Fibroblast of upper back skin (primary cell): ENCODE measurements at places on chromosomes 3 and 15.

- DNase-seq, result no peak
Measured at GRCh38 chr3:57015350-57015729, 45.1 kb upstream of the SPATA12 start.

- DNase-seq, result no peak
Measured at GRCh38 chr3:177110895-177111294, 86.4 kb downstream of the TBL1XR1 start.

- no peak for DNase-seq
Measured at GRCh38 chr3:184604039-184604601, 42.5 kb downstream of the EPHB3 start.

- peak; percentile 90 for DNase-seq
Measured at GRCh38 chr3:188673646-188674186, 498.1 kb upstream of the TPRG1 start.

DNA sequence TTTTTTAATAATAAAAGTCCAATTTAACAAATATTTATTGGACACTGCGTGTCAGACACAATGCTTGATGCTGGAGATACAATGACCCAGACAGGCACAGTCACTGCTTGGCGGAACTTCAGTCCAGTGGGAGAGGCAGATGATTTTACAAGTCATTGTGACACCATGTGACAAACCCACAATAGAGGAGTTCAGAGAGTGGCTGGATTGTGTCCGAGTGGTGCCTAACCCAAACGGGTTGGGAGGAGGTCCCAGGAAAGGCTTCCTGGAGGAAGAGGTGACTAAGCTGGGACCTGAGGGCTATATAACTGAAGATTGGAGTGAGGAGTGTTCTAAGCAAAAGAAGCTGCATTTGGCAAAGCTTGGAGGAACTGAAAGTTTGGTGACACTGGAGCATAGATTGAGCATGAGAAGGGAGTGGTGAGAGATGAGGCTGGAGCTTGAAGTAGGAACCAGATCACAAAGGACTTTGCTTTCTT is 41.4 kb downstream of the CRTC3 start:
- no peak for DNase-seq

DNA sequence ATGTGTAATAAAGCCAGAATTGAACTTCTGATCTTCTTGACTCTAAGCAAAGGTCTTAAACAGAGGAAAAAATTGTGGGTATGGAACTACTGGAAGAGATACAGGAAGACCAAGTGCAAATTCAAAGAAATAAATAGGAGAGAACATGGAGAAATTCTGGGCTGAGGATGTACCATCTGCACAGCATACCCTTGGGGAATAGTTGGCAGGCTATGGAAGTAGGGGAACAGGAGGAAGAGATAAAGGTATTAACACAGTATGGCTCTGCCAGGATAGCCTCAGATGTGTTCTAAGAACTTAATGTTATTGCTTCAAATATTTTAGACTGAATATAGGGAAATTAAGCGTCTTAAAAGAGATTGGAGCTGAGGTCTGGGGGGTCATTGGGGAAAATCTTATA is 485.4 kb downstream of the CNTN3 start:
- no peak for DNase-seq

GRCh38 chr3:162489853-162490252 is 993.2 kb downstream of the OTOL1 start:
- peak; percentile 29 for DNase-seq

GRCh38 chr15:64521726-64522164 is 61.4 kb downstream of the ZNF609 start:
- no peak for DNase-seq

DNA sequence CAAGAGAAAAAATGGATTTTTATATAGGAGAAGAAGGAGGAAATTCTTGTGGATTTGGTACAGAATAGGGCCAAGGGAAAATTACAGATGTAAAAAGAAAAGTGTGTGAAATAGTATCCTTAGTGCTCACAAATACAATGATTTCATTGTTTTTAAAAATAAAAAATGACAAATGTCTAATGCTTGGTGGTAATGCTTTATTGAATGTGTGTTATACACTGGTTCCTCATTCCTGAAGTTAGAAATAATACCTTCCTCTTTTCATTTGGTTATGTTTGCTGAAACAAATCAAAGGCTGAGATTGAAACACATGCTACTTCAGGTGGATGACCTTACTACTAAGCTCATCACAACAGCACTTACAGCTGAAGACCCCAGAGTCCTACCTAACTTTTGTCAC is 37.7 kb upstream of the CCR2 start:
- DNase-seq, result no peak

GRCh38 chr3:30347679-30348216 is 258.7 kb upstream of the TGFBR2 start:
- DNase-seq, result peak; percentile 93

DNA sequence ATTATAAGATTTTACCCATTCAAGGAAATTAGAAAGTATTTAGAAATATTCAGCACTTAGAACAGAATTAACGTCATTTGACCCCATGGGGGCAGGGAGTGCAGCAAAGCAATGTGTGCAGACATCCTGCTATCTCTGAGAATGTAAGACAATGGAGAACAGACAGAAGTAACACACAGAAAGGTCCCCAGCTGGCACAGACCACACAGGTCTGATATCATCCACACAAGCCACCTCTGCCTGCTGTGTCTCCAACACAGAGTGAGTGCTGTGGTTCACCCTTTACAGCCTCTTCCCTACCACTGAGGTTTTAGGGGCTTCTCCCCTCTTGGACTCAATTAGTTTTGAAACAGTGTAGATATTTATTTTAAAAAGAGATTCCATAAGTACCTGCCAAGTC is 16.1 kb downstream of the TXNRD3 start:
- DNase-seq, result no peak

DNA sequence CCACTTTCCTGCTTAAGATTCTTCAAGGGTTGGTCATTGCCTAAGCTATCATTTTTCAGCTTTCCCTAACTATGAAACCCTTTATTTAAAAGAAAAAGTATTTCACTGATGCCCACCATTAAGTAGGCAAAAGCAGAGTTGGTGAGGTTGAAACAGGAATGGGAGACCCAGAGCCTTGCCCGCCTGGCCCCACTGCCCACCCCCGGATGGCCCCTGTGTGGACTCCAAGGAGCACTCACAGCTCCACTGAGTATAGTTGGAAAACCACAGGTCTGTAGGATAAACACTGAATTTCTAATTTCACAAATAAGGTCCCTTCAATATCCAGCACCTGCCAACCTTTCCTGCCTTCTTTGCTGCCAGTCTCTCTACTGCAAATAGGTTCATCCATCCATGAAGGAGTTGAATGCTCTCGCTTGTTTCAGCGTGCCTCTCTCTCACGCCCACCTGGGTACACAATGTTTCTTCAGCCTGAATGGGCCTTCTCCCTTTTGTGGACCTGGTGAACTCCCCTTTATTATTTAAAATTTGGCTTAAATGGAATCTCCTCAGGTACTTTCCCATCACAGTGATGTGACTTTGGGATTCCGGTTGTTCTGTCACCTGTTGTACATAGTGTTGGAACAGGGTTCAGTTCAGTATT is 8.7 kb upstream of the ACAP2 start:
- no peak for DNase-seq

GRCh38 chr3:152039887-152040286 is 166.4 kb downstream of the SUCNR1 start:
- DNase-seq, result no peak

DNA sequence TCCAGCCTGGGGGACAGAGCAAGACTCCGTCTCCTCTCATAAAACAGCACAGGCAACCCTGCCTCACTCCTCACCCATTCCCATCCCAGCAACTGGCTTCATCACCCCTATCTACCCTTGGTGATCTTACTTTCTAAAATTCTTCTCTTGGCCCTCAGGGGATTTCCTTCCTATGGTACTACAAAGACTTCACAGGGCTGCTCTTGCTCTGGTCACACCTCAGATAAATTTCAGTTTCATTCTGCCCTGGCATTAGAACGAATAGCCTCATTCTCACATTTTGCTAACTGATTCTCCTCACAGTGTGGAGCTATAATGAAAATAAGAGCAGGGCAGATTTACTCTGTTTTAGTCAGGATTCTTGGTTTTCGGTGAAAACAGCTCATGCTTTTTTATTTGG is 22.1 kb upstream of the CRBN start:
- DNase-seq, result no peak

DNA sequence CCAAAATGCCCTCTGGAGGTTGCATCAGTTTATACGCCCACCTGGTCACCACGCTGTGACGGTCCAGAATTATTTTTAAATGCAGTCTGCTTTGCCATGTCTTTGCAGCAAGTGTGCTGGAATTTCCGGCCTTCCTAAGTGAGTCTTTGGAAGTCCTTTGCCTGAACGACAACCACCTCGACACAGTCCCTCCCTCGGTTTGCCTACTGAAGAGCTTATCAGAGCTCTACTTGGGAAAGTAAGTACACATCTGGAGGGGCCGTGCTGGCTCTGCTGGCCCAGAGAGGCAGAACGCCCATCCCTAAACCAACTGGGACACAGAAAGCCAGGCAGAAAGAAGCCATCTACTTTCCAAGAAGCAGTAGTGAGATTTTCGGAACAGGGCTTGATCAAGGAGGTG is 101.8 kb downstream of the LRRK1 start:
- no peak for DNase-seq

DNA sequence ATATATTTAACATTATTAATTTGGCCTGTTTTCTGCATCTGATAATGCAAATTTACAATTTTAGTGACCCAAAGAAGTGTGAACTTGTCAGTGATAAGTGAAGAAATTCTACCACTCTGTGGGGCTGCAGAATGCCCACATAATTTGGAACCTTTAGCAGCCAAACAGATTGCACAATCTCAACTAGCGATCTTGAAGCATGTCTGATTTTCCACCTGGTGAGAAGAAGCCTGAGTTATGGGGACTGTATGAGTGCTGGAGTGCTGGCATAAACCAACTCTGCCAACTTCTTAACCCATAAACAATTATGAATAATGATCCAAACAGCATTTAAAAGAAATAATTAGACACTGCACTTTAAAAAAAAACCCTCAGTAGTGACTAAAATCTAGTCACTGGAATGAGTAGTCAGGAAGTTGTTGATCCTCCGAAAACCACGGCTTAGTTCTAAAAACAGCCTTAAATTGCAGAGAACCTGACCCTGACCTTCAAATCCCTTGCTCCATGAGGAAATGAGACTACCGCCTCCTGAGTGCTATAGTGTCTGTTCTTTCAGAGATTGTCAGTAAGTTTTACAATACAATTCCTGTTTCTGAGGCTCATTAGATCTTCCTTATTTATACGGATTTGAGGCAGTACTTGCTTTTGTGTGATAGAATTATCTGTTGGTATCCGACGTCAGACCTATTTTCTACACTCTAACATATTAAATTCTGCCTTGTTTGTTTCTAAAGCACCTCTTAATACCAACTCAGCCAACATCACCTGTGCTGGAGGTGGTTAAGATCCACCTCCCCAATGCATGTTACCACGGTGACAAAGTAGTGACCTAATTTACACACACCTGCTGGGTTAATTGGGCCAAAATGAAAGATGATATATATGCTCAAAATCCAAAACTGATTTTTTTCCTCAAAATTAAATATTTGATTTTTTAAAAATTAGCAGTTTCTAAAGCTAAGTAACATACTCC is 267.7 kb downstream of the ZBTB20 start:
- DNase-seq, result peak; percentile 47
